Endothelial cell of coronary artery (primary cell): ENCODE measurements at places on chromosomes 11 and 22. TPM values are rescaled to one million over a fixed set of nuclear protein-coding genes. Genes with fewer than 3 reads are reported as not detected.

POU2AF2 gene
- total RNA-seq, result not detected in 2 replicates

SLC22A6 gene
- total RNA-seq, result not detected in 2 replicates

TREH gene
- under 0.01 and 0.09 TPM in 2 replicates for total RNA-seq

CDCA5 gene
- 4.2 and 7.7 TPM in 2 replicates for total RNA-seq

CD3D gene
- total RNA-seq, result not detected in 2 replicates

NRXN2 gene
- under 0.01 and 0.09 TPM in 2 replicates for total RNA-seq

VSIG10L2 gene
- total RNA-seq, result not detected in 2 replicates

TRIM51 gene
- not detected in 2 replicates for total RNA-seq

TPBGL gene
- total RNA-seq, result under 0.01 TPM in 1 of 2 replicates, not detected in the other

PYGM gene
- total RNA-seq, result 0.36 and 0.38 TPM in 2 replicates

TH gene
- not detected in 2 replicates for total RNA-seq

DUSP8 gene
- 0.45 and 0.85 TPM in 2 replicates for total RNA-seq

SOX6 gene
- under 0.01 and 0.28 TPM in 2 replicates for total RNA-seq

RNF26 gene
- 2.9 and 4.4 TPM in 2 replicates for total RNA-seq

BTG4 gene
- not detected in 2 replicates for total RNA-seq

GDPD4 gene
- total RNA-seq, result not detected in 2 replicates

CDC42BPG gene
- 0.09 and 0.18 TPM in 2 replicates for total RNA-seq

MAPK12 gene
- total RNA-seq, result 50.2 and 57.4 TPM in 2 replicates

NRGN gene
- 1.3 and 1.6 TPM in 2 replicates for total RNA-seq

ASCC2 gene
- total RNA-seq, result 24.3 and 28.2 TPM in 2 replicates

PHF21B gene
- not detected in 2 replicates for total RNA-seq

KCTD14 gene
- 0.36 and 0.66 TPM in 2 replicates for total RNA-seq

FIBIN gene
- 0.47 TPM in 1 of 2 replicates, not detected in the other for total RNA-seq

BAIAP2L2 gene
- 0.09 and 0.28 TPM in 2 replicates for total RNA-seq

OR52I1 gene
- not detected in 2 replicates for total RNA-seq

RIMBP3B gene
- under 0.01 TPM in 1 of 2 replicates, not detected in the other for total RNA-seq

SCGB1A1 gene
- total RNA-seq, result not detected in 2 replicates

RASL10A gene
- total RNA-seq, result 0.09 and 0.72 TPM in 2 replicates

OR5B21 gene
- total RNA-seq, result not detected in 2 replicates

SGSM1 gene
- total RNA-seq, result 0.09 and 0.18 TPM in 2 replicates

HORMAD2 gene
- not detected in 2 replicates for total RNA-seq

ALDH3B2 gene
- not detected in 2 replicates for total RNA-seq

SLC37A2 gene
- 0.28 and 0.36 TPM in 2 replicates for total RNA-seq

SHANK3 gene
- 20.7 and 21.5 TPM in 2 replicates for total RNA-seq

DTX4 gene
- 0.18 and 1.2 TPM in 2 replicates for total RNA-seq

KCNK7 gene
- 0.18 and 0.47 TPM in 2 replicates for total RNA-seq

FAM83F gene
- under 0.01 TPM in 1 of 2 replicates, not detected in the other for total RNA-seq

MMP27 gene
- not detected in 2 replicates for total RNA-seq

PNPLA5 gene
- total RNA-seq, result not detected in 2 replicates

KRTAP5-1 gene
- total RNA-seq, result not detected in 2 replicates

TBX10 gene
- total RNA-seq, result not detected in 2 replicates

CSF2RB gene
- 3.5 and 6.6 TPM in 2 replicates for total RNA-seq

ANO5 gene
- total RNA-seq, result 0.81 and 1.2 TPM in 2 replicates

CCDC73 gene
- total RNA-seq, result not detected in 2 replicates

STX5 gene
- total RNA-seq, result 36.4 and 40.9 TPM in 2 replicates
